ENCODE measurements at places on chromosomes 13 and 19. TPM values are rescaled to one million over a fixed set of nuclear protein-coding genes. Genes with fewer than 3 reads are reported as not detected.
A peak's percentile ranks its signal among the peaks of the same experiment; 100 is the strongest.

- peaks cover 12% of the 10 kb centered on the region for H3K4me1 ChIP-seq
- no peaks in the 10 kb centered on the region for H3K27me3 ChIP-seq
- H3K36me3 ChIP-seq: peaks cover 6% of the 10 kb centered on the region
- no peak overlapping the region for H3K4me3 ChIP-seq
- DNase-seq: peak; percentile 68
Observed at GRCh38 chr19:13830114-13830740, 35.0 kb downstream of the ZSWIM4 start.

The IL11 gene
- total RNA-seq: not detected

DNA sequence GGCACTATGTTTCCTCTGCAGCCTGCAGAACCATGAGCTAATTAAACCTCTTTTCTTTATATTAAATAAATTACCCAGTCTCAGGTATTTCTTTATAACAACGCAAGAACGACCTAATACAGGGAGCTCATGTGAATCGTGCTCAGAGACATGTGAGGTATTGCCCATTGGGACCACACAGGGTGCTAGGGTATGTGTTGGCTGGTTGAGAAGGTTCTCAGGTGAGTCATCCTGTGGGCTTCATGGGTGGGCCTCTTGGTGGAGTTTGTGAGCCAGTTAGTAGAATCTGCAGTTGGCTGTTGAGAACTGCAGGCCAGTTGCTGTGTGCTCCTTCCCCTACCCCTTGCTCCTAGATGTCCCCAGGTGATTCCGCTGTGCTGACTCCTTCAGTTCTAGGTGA, 163.0 kb downstream of the HS6ST3 start:
- no peak overlapping the region for H3K27ac ChIP-seq
- no peak for DNase-seq
- no peaks in the 10 kb centered on the region for H3K4me1 ChIP-seq
- no peaks in the 10 kb centered on the region for H3K27me3 ChIP-seq
- H3K4me3 ChIP-seq: no peak overlapping the region
- H3K36me3 ChIP-seq: no peaks in the 10 kb centered on the region

The IZUMO2 gene
- total RNA-seq: not detected

The PCDH8 gene
- not detected for total RNA-seq

The SPACA4 gene
- total RNA-seq: not detected

- H3K4me1 ChIP-seq: no peaks in the 10 kb centered on the region
- no peak for DNase-seq
Observed at GRCh38 chr13:112826565-112826964, 136.7 kb downstream of the ATP11A start.

The ZNF98 gene
- total RNA-seq: not detected

DNA sequence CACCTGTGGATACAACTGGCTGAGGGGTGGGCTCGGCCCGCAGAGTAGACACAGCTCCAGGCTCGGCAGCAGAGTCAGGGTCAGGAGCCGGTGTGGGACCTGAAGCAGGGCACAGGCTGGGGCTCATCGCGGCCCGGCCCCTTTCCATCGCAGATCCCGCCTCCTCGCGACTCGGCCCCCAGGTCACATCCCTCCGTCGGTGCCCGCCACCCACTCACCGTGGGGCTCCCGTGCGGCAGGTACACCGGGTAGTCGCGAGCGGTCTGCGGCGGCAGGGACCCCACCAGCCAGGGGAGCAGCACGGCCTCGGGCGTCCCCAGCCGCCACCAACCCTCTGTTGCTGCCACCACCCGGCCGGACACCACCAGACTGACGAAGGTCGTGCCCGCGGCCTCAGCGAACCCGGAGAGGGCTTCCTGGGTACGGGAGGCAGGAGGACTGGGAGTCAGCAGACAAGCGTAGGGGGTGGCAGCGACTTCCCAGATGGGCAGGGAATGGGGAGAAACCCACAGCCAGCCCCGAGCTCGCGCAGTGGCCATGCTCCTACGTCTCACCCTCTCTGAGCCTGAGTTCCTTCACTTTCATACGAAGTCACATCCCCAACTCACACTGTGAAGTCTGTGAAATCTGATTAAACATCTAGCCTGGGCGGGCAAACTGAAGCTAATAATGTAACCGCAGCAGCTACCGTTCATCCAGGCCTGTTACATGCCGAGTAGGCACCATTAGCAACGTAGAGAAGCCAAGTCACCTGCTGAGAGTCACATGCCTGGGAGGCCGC, 3.7 kb downstream of the FUZ start:
- H3K27ac ChIP-seq: peak overlapping the region; percentile 66
- no peaks in the 10 kb centered on the region for H3K36me3 ChIP-seq
- H3K4me3 ChIP-seq: peak overlapping the region; percentile 87
- peaks cover 51% of the 10 kb centered on the region for H3K4me1 ChIP-seq

The CBY2 gene
- not detected for total RNA-seq

DNA sequence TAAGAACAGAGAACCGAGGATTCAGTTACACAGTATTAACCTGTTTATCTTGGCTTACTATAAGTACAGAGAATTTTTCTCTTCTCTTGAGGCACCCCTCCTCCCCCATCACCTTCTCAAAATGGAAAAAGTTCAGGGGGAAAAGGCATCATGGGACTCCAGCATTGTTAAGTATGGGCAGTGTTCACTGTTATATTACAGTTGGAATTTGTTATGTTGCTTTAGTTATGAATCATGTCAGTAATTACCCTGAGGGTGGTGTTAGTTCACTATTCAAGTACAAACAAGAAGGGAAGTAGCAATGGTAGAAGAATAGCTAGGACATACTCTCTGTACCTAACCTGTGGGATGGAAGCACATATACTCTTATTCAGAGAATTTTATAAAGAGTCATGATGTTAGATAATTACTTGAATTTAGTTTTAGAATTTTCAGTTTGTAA, 12.0 kb downstream of the LPAR6 start:
- H3K4me1 ChIP-seq: no peaks in the 10 kb centered on the region
- no peaks in the 10 kb centered on the region for H3K27me3 ChIP-seq
- no peak overlapping the region for H3K27ac ChIP-seq
- no peak for DNase-seq

DNA sequence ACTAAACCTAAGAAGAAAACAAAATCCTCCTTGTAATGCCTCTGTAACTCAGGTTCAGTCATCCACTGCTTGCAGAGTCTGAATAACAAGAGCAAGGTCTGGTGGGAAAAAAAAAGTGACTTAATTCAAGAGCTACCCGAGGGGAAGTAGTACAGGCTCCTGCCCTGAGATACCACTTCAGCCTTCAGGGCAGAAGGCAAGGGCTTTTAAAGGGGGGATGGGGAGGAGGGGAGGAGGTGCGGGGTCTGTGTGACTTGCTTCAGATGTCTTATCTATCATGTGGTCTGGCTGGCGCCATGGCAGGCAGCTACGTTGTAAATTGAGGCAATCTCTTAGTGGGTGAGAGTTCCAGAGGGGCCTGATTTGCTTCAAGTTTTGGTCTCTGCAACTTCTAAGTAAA, 66.7 kb downstream of the LRRC63 start:
- no peak for DNase-seq
- H3K36me3 ChIP-seq: no peaks in the 10 kb centered on the region
- H3K4me1 ChIP-seq: no peaks in the 10 kb centered on the region

GRCh38 chr13:100544866-100545683, 43.5 kb downstream of the GGACT start:
- DNase-seq: no peak
- H3K4me1 ChIP-seq: peaks cover 6% of the 10 kb centered on the region
- no peak overlapping the region for H3K4me3 ChIP-seq
- H3K27me3 ChIP-seq: no peaks in the 10 kb centered on the region
- H3K36me3 ChIP-seq: no peaks in the 10 kb centered on the region
- no peak overlapping the region for H3K27ac ChIP-seq

DNA sequence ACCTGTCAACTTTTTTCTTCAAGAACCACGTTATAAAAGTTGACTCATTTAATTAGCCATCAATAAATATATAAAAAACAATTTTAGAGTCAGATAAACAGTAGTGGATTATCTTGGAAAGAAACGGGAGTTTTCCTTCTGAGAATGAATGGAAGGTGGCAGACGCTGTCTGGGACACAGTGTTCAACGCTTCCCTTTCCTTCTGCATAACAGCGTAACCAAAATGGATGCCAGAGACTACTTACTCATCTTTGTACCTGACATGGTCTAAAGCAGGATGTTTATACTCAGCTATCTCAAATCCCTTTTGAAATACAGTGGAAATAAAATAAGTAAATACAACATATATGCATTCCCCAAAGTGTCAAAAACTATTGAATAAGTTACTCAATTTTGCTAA, 195.2 kb downstream of the LHFPL6 start:
- H3K36me3 ChIP-seq: no peaks in the 10 kb centered on the region

The C19orf44 gene
- 8.4 TPM for total RNA-seq

The HAUS8 gene
- total RNA-seq: 24.9 TPM

DNA sequence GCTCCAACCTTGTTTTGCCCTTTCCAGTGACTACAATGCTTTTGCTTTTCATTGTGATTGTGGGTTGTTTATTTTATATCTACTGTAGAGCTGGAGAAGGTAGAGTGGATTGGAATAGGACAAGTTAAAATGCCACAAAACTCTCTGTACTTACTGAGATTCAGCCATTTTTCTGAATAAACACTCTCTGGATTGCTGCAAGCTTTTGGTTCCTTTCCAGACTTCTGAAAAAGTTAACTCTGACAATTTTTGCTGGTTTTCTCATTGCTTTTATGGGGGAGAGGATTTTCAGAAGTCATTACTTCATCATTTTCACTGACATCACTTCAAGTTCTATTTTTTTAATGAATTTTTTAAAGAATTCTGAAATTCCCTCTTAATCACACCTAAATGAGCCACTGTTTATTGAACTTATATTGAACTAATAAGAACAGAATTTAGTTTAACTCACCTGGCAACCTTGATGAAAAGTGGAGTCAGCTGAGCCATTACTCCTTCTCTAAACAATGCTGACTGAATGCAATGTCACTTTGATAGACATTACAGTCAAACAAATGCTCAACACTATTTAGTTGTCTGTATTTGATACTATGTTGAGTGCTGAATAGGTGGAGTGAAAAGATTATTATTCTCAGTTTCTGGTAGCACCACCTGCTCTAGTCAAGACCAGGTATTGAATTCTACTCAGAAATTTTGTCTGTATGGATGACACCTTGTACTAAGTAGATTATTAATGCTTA, 303.5 kb downstream of the DLEU7 start:
- H3K36me3 ChIP-seq: no peaks in the 10 kb centered on the region
- no peak for DNase-seq

Data from B cell (primary cell).